Activated CD8-positive, alpha-beta memory T cell treated with anti-CD3 and anti-CD28 coated beads for 1 hour (primary cell): ENCODE measurements at places on chromosomes 3 and 15.

GRCh38 chr3:193788189-193788991, 195.4 kb downstream of the OPA1 start:
- no peak for DNase-seq

- no peak for DNase-seq
Observed at GRCh38 chr15:98835876-98836275, 171.7 kb downstream of the PGPEP1L start.

- DNase-seq: no peak
Observed at GRCh38 chr3:5016211-5017161, 37.2 kb downstream of the BHLHE40 start.

- DNase-seq: no peak
Observed at GRCh38 chr3:88480822-88481221, 331.1 kb downstream of the C3orf38 start.

GRCh38 chr3:128382221-128382807, 84.4 kb downstream of the DNAJB8 start:
- no peak for DNase-seq

DNA sequence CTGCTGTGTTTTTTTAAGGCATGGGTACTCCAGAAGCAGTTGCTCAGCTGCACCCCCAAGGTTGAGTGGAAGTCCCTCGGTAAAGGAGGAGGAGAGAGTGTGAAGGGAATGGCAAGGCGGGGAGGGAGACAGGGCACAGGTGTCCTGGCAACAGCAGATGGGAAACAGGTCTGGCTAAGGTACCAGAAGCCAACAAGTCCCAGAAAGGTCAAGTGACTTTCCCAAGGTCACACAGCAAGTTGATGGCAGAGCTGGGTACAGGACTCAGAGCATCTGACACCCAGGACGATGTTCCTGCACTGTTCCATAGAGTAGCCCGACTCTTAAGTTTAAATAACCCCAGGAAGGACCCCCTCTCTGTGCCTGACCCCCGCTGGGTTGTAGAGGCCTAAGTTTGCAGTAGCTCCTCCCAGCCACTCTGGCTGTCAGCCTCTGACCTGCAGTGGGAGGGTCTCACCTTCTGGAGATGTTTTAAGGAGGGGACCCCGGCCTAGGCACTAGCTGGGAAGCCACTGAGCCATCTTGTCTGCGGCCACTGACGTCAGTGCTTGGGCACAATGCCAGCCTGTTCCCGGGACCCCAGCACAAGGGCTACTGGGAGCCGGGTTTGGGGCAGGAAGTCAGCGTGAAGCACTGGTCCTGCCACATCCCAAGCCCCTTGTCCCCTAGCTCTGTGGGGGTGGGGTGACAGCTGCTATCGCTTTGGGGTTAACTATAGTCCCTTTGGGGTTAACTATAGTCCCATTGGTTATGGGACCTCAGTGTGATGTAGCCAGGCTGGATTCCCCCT, 10.5 kb downstream of the CSK start:
- DNase-seq: no peak

DNA sequence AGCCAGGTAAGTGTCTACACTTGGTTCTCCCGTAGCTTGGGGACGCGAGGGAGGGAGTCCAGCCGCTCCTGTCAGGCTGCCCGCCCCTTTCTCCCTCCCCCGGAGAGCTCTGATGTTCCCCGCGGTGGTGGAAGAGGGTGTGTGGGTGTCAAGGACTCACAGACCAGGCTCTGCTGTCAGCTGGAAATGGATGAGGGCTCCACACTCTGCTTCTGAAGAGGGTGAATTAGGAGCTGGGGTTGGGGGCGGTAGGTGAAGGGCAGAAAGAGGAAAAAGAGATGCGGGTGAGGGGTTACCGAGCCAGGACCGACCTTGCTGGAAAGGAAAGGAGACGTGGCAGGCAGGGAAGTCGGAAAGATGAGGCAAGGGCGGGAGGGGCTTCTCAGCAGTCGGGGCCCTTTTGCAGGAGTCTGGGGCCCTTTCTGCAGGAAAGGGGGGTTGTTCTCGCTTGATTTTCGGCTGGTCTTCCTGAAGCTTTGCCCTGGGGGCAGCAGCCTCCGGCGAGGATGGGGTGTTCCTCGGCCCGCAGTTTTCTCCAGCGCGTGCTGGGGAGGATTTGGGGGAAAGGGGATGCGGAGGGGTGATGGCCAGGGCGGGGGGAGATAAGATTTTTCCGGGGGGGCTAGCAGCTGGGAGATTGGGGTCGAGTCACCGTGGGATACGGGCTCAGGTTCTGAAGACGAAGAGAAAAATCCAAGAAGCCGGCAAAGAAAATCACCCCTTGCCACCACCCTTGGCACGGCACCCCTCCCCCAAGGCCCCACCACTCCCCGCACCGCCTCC, 602 bp upstream of the BAHD1 start:
- no peak for DNase-seq

DNA sequence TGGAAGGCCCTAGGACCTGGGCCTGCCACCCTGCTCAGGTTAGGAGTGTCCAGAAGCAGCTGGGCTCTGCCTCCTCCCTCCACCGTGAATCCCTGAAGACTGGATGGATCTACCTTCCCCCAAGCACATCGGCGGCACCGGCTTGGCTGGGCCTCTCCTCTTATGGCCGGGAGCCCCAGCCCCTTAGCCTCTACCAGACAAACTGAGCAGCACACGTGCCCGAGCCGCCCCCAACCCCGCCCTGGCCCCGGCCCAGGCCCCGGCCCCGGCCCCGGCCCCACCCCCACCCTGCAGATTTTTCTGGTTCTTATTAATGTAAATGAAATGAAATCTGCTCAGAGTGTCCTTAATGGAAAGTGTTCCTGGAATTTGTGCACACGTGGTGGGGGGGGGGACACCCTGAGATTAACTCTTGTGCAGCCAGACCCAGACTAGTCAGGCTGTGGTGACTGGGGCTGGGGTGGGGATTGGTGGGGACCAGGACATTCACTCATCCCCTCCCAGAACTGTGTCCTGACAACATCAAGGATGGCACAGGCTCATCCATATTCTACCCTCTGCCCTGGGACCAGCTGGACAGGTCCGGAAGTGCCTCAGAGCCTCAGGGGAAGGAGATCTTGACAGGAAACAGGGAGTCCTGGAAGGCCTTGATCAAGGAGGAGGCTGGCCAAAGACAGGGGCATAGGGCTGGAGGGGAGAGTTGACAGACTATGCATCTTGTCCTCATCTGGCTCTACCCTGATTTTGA, 30.9 kb upstream of the SEMA3F start:
- no peak for DNase-seq

DNA sequence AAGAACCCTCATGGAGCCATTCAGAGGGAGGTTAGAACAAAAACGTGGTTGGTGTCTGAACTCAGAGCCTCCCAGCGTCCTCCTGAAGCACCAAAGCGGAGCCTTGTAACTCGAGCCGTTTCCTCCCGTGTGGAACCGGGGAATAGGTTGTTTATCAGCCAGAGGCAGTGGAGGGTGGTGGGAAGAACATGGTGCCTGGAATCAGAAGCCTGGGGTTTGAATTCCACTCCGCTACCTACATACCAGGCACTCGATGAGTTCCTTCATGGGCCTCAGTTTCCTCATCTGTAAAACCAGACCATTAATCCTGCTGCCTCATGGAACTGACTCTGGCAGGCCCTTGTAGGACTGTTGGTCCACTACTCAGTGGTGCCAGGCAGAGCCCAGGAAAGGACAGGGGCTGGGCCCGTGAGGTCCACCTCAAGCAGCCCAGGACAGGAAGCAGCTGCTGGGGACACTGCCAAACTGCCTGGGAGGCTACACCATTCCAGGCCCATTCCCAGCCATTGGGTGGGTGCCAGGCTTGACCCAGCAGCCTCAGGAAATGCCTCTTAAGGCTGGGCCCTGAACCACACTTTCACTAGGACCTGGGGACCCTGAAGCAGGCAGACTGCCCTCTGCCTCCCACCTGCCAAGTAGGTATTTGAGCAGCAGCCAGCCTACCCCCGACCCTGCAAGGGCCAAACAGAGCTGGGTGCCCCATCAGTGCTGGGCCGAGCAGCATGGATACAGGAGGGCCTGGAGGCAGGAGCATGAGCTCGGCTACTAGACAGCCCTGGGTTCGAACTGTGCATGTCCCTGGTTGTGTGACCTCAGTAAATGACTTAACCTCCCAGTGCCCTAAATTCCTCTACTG, 33.4 kb downstream of the PRKCD start:
- DNase-seq: no peak

DNA sequence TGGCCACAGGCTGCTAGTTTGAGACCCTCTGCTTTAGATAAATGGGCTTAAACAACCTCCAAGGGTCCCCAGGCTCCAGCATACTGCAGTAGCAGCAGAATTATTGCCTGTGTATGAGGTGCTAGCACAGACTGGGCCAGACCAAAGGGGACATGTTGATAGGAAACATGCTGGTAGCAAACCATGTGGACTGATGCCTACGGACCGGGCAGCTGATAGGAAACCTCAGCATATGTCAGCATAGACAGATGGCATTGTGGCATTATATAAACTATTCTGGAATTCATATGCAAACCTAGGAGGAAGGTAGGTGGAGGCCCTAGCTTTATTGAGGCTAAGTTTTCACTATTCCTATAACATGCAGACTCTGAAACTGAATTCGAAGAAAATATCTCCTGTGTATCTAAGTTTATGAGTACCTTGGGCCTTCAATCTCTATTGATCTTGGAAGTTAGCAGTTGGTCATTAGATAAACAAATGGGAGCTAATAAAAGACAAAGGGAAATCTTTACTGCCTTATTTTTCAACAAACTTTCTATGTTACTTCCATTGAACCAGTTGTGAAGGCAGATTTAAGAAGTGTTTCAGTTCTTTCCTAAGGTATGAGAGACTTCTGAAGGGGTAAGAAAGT, 1.7 kb upstream of the HGD start:
- no peak for DNase-seq

DNA sequence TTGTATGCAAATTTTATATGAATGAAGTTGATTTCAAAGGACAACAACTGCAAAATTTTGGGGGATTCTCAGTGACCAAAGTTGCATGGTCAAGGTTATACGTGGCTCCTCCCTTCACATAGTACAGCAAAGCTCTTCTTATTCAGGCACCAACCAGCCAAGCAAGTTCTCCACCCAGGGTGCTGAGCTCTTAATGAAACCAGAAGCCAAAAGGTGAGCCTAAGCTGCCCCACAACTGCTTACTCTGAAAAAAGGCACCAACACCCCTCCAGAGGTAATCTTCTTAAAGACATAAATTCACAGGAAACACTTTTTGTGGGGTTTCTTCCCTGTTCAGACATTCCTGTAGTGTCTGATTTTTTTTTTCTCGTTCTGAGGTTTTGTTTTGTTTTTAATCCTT, 106.1 kb upstream of the GMNC start:
- no peak for DNase-seq

DNA sequence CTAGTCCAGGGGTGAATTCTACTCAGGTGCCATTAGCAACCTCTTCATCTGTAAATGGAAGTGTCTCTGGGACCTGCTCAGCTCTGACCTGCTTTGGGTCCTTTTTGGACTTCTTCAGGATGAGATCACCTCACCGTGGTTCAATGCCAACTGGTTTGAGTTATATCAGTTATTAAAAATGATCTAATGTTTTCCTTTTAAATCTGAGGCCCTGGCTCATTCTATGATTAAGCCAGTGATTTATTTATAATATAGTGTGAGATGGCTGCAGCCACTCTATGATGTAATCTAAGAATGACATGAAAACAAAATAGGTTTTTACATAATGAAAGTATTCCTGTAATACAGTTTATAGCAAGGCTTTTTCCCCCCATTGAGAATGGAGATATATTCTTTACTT, 79.4 kb downstream of the LPP start:
- no peak for DNase-seq

DNA sequence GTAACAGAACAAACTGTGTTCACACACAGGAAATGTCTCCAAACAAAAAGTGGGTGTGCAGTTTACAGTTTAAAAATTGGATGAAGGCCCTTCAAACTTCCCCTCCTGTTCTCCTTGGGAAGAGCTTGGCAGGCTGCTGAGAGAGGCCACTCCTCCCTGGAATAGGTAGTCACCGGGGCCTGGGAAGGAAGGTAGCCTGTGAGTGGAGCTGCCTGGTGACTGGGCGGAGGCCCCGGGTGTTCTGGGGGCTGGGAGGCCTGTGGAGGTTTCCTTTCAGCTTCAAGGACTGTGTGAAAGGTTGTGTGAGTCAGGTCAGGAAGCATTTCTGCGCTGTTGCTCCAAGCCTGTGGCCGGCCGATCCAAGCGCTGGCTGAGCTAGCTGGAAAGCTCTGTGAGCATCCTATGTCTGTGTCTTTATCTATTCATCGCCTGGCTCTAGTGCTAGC, 14.1 kb downstream of the SLCO3A1 start:
- no peak for DNase-seq

- no peak for DNase-seq
Observed at GRCh38 chr15:73082812-73083211, 30.5 kb downstream of the NEO1 start.

- DNase-seq: no peak
Observed at GRCh38 chr3:146625186-146625775, 20.1 kb upstream of the PLSCR5 start.

- no peak for DNase-seq
Observed at GRCh38 chr3:15399970-15400369, 27.4 kb downstream of the METTL6 start.

GRCh38 chr3:105233010-105233409, 133.7 kb upstream of the ALCAM start:
- no peak for DNase-seq

DNA sequence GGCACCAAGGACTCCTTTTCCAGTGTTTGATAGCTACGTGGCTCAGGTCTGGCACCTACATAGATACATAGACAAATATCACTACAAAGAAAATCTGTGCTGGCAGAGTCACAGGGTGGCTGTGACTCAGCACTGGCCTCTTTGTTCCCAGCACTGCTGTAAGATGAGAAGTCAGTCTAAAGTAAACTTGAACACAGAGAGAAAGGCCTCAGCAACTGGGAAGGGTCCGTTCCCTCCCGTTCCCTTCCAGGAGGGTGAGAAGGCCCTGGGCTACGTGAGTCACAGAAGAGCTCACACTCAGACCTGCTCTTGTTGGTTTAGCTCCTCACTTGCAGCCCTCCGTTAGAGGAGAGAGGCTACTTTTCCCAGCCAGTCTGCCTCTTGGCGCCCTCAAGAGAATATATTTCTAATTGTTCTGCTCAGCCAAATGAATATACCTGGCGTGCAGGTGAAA, 23.1 kb downstream of the ANXA2 start:
- DNase-seq: no peak

- no peak for DNase-seq
Observed at GRCh38 chr3:21791356-21791755, 40.3 kb upstream of the ZNF385D start.

GRCh38 chr3:119427669-119428068, 35.7 kb downstream of the TMEM39A start:
- DNase-seq: no peak

DNA sequence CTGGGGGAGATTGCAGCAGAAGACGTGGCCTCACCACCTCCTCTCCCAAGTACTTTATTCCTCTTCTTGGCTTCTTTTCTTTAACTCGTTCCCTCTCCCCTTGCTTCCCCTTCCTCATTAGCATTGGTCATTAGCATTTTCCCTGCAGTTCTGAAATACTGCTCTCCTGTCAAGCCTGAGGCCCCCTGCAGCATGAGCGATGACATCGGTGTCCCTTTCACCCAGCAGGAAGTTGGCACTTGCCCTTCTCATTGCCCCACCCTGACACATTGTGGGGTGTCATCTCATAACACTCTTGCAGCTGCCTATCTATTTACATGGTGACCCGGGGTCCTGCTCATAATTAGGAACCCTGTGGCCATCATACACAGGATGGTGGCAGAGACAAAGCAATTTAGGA, 167.1 kb downstream of the ARRDC4 start:
- no peak for DNase-seq
